ENCODE measurements at places on chromosomes 6 and 20. TPM values are rescaled to one million over a fixed set of nuclear protein-coding genes. Genes with fewer than 3 reads are reported as not detected.
A peak's percentile ranks its signal among the peaks of the same experiment; 100 is the strongest.

BPIFA3 gene
- total RNA-seq, result not detected

SLC17A2 gene
- total RNA-seq, result not detected

- DNase-seq, result peak; percentile 54
These were observed 209.0 kb downstream of the SYNE1 start for GRCh38 chr6:152428126-152428525.

- DNase-seq, result no peak
These were observed 79.8 kb upstream of the TRDN start for GRCh38 chr6:123716506-123716905.

GSTA2 gene
- total RNA-seq, result not detected

- DNase-seq, result peak; percentile 57
These were observed 81.1 kb downstream of the STXBP5 start for GRCh38 chr6:147285087-147285855.

DNA sequence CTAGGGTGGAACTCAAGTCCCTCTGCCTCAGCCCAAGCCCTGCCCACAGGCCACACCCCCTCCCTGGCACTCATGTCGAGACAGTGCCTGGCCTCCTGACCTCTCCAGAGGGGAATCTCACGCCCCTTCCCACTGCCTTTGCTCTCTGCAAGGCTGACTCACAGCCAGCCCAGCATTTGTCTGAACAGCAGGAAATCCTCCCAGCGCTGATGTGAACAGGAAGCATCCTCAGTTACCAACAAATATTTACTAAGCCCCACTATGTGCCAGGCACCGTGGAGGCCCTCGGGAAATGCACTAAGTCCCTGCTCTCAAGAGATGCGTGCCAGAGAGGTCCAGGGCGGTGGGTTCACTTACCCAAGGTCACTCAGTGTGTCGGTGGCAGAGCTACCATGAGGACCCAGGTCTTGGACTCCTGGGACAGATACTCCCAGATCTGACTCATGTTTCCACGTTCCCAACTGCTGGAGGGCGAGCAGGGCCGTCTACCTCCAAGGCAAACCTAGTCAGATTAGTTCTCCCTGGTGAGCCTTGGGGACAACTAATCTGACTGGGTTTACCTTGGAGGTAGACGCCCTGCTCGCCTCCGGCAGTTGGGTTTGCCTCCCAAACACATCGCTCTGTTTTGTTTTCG lies 7.8 kb downstream of the ADA start:
- DNase-seq, result peak; percentile 82

GRCh38 chr6:62999796-63000195 lies 211.5 kb upstream of the FKBP1C start:
- peak; percentile 10 for DNase-seq

DNA sequence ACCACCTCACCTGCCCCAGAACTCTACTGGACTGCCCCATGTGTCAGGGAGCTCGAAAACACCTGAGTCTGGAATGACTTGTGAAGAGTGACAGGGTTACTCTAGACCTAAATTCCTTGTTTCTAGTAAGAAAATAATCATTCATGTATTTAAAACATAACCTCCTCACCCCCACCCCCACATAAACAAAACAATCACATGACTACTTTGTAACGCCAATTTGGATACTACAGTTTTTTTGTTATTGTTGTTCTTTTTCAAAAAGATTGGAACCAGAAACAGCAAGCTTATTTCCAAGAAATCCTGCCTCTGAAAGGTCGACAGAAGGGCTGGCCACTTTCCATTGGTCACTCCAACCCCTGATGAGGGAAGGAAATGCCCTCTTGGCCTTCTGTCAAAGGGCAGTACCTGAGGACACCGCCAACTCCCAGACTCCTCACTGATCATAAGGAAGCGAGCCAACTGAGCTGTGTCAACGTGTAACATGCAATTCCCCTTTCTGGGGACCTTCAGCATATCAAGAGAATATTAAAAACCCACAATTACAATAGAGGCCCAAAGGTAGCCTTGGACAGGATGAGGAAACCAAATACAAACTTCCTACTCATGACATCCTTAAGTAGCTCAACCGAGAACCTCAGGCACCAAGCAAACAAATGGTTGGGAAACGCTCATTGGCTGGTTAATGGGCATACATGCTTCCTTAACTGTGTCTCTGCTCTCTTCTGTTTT lies 2.6 kb downstream of the MCUR1 start:
- no peak for DNase-seq

GRCh38 chr6:137316626-137317025 lies 97.4 kb upstream of the IFNGR1 start:
- DNase-seq, result no peak

DNA sequence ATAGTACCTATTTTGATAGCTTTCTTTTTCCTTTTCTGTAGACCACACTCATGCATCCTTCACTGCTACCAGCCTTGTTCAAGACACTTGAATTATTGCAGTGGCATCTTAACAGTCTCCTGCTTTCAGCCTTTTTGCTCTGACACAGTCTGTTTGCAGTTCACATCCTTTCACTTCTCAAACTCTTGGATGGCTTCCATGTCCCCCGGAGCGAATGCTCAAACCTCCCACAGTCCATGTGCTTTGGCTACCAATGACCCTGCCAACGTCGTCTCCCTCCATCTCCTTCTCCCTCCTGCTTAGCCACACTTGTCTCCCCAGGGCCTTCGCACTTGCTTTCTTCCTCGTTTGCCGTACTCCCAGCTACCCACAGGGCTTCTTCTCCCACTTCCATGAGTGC lies 270.0 kb upstream of the ZFP64 start:
- DNase-seq, result no peak

- peak; percentile 76 for DNase-seq
These were observed 140.5 kb upstream of the CDYL start for GRCh38 chr6:4635666-4636065.

DNA sequence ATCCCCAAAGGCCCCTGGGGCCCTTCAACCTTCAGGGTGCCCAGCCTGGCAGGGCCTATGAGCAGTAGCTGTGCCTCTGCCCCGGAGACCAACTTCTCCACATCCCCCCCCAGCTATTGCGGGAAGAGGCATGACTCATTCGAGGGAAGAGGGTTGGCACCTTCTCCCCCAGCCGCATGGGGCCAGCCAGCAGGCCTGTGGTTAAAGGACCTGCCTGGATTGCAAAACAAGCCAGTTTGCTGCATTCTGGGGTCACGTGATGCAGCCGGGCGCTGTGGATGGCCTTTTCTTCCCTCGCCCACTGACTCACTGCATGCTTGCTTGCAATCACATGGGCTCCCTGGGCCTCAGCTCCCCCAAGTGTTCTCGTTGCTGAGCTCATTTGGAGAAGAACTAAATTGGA lies 182.5 kb downstream of the MAFB start:
- DNase-seq, result peak; percentile 97

- DNase-seq, result no peak
These were observed 37.8 kb upstream of the CHRNA4 start for GRCh38 chr20:63398744-63399514.

RRAGD gene
- total RNA-seq, result 1.8 TPM

GRCh38 chr6:79928478-79928998 lies 18.8 kb downstream of the ELOVL4 start:
- DNase-seq, result no peak

- peak; percentile 15 for DNase-seq
These were observed 12.8 kb downstream of the ESF1 start for GRCh38 chr20:13771853-13772453.

DNA sequence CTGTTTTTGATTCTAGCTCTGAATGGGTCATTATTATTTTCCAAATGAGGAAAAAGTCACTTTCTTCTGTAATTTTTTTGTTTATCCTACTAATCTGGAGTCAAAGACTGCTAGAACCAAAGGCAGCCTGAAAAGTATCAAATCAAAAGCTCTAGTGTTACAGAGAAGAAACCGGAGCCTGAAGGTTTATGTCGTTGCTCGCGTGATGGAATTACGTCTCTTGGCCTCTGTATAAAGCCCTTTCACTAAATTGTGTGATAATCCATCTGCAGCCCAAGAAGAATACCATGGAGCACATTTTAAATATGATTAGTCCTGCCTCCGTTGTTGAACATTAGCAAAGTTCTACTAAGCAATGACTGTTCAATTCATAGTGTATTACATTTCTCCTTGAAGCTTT lies 738.6 kb downstream of the C6orf118 start:
- no peak for DNase-seq

PTPRT gene
- not detected for total RNA-seq

KIF6 gene
- total RNA-seq, result 0.83 TPM

- DNase-seq, result peak; percentile 46
These were observed 140.3 kb downstream of the COL12A1 start for GRCh38 chr6:75065523-75065922.

ADAM33 gene
- total RNA-seq, result 37.2 TPM

ZNF318 gene
- 5.6 TPM for total RNA-seq

DNAH8 gene
- total RNA-seq, result under 0.01 TPM

TMEM74B gene
- not detected for total RNA-seq

BPIFA1 gene
- total RNA-seq, result not detected

COL19A1 gene
- total RNA-seq, result not detected

DNA sequence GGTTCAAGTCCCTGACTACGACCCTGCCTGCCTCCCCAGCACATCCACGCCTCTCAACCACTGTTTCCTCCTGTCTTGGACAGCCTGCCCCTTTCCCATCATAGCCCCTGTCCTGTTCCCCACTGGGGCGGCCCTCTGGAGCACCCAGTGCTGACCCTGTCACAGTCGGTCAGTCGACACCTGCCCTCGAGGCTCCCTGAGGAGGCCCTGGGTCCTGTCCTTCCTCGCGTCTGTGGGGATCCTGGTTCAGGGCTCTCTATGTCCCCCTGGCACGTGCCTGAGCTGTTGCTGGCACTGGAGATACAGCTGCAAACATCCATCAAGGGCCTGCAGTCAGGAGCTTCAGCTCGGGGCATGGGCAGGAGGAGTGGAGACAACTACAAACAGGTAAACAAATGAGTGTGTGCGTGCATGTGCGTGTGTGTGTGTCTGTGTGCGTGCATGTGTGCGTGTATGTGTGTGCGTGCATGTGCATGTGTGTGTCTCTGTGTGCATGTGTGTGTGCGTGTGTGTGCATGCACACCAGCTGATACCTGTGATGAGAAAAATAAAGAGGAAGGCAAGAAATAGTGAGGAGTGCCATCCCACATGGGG lies 132.8 kb downstream of the PHACTR3 start:
- DNase-seq, result no peak

C6orf132 gene
- 1.2 TPM for total RNA-seq

Measured in fibroblast of lung (primary cell).